ENCODE measurements at places on chromosomes 6 and 20.

DNA sequence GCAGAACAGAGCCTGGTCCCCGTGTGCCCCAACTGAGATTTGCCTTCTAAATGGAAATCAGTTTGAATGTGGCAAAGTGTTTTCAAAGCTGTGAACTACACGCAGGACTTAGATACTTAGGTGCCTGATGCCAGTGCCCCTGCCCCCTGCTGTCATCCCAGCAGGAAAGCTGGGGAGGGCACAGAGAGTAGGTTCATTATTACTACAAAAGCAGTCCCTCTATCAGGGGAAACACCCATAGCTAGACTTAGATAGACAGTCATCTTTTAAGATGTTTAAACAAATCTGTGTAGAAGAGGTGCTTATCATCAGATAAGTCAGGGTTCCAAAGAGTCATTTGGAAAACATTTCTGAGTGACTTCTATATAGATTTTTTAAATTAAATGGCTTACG lies 155.0 kb upstream of the SNX9 start:
- H3K27ac ChIP-seq, result no peak overlapping the region
- no peak for DNase-seq
- H3K36me3 ChIP-seq, result peaks cover 4% of the 10 kb centered on the region
- no peaks in the 10 kb centered on the region for H3K27me3 ChIP-seq
- H3K4me1 ChIP-seq, result peaks cover 6% of the 10 kb centered on the region

- no peak for DNase-seq
- H3K27me3 ChIP-seq, result peaks cover 5% of the 10 kb centered on the region
- no peaks in the 10 kb centered on the region for H3K36me3 ChIP-seq
- no peak overlapping the region for H3K4me3 ChIP-seq
- no peak overlapping the region for H3K27ac ChIP-seq
Measured at GRCh38 chr20:58202044-58202443, 26.4 kb downstream of the ANKRD60 start.

DNA sequence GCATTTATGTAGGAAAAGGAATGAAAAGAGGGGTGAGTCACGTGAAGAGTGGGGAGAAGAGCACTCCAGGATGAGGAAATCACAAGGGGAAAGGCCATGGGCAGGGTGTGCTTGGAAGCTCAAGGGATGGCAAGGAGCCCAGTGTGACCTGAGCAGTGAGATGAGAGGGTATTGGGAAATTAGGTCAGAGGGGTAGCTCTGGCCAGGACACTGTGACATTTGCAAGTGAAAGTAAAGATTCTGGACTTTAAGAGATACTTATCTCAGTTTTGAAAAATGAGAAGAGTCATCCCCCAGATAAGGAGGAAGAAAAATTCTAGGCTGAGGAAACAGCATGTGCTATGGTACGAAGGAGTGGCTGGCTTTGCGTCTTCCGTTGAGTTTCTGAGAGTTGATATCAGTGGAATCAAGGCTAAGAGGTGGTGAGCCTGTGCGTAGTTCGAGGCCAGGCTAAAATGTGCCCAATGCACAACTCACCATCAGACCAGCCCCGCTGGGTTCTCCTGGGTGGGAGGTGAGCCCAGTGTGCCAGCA lies 79.9 kb downstream of the GCLC start:
- H3K27me3 ChIP-seq, result no peaks in the 10 kb centered on the region
- no peaks in the 10 kb centered on the region for H3K4me1 ChIP-seq
- H3K36me3 ChIP-seq, result no peaks in the 10 kb centered on the region
- H3K27ac ChIP-seq, result no peak overlapping the region
- no peak for DNase-seq

DNA sequence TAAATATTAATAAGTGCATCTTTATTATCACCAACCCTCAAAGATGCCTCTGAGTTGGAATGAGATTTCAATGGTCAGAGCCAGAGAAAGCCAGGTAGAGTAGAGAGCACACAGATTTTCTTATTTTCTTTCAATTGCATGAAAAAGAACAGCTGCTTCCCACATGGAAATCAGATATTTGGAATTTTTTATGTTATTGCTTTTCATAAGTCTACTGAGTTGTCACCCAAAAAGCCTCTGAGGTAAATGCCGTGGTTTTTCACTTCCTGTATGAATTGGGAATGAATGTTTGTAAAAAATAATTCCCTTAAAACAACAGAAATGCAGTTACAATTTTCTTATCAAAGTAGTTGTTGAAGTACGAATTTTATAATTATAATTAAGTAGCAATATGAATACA lies 563.1 kb downstream of the RFPL4B start:
- no peak for DNase-seq
- H3K36me3 ChIP-seq, result no peaks in the 10 kb centered on the region
- H3K4me3 ChIP-seq, result no peak overlapping the region
- no peak overlapping the region for H3K27ac ChIP-seq

Data from stomach (tissue), 19 donors.